ENCODE measurements at places on chromosomes 3 and 15. TPM values are rescaled to one million over a fixed set of nuclear protein-coding genes. Genes with fewer than 3 reads are reported as not detected.
A peak's percentile ranks its signal among the peaks of the same experiment; 100 is the strongest.

GRCh38 chr15:99729327-99729726, 3.9 kb downstream of the LYSMD4 start:
- no peak for DNase-seq

DNA sequence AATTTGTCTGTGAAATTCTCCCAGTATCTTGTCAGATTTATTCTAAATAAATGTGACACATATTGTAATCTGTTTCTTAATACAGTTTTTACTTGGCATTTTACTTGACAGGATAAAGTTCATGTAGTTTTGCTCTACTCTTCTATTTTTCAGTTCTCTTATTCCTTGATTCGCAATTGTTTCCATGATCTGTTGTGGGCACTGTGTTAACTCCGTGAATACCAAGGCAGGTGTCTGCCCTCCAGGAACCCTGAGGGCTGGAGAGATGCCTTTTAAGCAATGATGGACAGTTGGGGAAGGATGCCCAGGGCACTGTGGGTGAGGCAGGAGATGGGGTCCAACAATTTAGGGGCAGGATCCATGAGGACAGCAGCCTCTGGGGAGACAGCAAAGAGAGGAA, 3.1 kb downstream of the CLDN11 start:
- no peak for DNase-seq

DNA sequence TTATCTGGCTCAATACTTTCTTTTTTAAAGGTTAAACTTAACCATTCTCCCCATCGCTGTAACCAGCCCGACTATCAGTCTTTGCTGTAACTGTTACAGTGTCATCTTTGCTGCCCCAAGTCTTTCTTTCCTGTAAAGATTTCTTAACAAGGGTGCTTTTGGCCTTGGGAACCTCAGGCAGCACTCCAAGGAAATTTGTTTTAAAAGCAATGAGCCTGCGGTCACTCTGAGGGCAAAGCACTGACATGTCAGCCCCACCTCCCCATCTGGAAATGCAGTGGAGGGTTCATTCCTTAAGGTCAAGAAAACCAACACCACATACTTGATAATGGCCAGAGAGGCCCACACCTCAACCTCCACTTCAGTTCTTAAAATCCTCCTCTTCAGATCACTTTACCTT, 3.2 kb downstream of the TRANK1 start:
- DNase-seq, result peak; percentile 4

GRCh38 chr15:48175126-48175525, 3.0 kb downstream of the MYEF2 start:
- DNase-seq, result no peak

GRCh38 chr15:33737687-33738601, 230.4 kb upstream of the CHRM5 start:
- DNase-seq, result no peak

- DNase-seq, result no peak
These were observed 4.7 kb downstream of the NFKBIZ start for GRCh38 chr3:101853982-101854381.

DNA sequence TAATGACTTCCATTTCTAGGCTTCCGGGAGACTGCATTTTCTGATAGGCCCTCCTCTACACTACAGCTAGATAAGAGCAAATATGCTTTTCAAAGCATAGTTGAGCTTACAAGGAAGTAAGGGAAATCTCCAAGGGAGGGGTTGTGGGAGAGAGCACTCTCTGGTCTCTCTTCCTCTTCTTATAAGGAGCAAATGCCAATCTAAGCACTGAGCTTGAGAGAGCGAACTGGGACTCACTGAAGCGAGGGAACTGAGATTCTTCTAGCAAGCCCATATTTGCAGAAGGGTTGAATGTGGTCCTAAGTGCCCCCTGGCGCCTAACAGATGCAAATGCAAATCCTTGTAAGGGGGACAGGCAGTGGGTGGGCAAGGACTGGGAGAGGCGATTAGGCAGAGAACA, 164.8 kb downstream of the ERC2 start:
- no peak for DNase-seq

DNA sequence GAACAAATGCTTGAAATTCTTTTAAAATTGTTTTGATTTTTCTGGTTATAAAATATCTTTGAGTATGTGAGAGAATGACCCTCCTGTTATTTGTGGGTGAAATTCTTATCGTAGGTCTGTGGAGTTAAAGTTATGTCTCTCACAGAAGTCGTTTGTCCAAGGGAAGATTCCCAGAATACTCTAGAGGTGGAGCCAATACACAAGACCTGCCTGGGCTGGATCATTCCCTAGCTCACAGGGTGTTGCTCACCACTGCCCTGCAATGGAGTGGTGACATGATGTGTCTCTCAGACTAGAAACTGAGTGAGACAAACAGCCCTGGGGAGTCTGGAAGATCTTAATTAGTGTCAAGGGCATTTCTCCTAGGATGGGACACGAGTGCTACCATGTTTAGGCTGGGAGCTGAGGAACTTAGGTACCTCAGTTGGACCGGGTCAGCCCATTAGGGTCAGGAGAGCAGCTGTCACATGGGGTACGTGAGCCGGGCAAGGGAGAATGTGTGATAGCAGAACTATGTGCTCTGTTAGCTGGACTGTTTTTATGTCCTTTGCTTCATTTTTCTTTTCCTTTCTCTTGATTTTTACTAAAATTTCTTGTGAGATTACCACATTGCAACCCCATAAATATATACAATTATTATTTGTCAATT, 53.6 kb upstream of the MYO5C start:
- no peak for DNase-seq

DNA sequence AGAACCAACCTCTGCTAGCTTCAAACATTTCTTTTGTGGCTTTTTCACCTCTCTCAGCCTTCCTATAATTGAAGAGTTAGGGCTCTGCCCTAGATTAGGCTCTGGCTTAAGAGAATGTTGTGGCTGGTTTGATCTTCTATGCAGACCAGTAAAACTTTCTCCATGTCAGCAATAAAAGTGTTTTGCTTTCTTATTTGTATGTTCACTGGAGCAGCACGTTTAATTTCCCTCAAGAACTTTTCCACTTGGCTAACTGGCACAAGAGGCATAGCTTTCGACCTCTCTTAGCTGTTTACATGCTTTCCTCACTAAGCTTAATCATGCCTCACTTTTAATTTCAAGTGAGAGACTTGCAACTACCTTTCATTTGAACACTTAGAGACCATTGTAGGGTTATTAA, 964.7 kb downstream of the ROBO2 start:
- no peak for DNase-seq

DNA sequence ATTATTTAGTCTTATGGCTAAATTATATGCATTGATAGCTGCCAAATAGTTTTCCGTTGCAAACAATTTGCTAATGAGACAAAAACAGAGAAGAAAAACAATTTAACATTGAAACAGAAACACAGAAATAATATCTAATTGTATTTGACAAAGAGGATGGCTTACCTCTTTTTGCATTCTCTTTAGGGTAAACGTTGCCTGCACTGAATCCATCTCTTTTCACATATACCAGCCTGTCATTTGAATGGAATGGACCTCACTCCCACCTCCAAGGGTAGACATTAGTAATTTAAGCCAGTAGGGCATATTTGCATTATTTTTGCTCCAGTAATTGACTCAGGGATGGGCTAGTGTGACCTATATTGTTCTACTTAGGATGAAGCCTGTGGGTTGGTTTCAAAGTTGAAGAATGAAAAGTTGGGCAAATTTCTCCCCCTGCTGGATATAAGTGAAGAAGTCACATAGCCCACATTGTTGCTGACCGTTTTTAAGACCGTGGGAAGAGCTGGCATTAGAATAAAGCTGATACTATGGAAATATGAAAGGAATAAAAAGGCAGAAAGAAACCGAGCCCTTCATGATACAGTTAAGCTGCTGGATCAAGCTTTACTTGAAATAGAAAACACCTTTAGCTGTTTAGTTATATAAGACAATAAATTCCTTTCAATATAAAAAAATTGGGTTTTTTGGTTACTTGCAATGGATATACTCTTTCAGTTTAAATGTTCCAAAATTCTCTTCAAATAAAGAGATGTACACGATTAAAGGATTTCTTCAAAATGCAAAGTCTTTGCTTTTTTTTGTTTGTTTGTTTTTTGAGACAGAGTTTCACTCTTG, 26.9 kb downstream of the PIERCE2 start:
- no peak for DNase-seq

GRCh38 chr15:74793135-74794028, 11.5 kb downstream of the CSK start:
- peak; percentile 50 for DNase-seq

GRCh38 chr3:37955918-37956707, 34.5 kb upstream of the VILL start:
- DNase-seq, result no peak

- DNase-seq, result no peak
These were observed 14.8 kb downstream of the KLHL6 start for GRCh38 chr3:183540501-183541234.

DNA sequence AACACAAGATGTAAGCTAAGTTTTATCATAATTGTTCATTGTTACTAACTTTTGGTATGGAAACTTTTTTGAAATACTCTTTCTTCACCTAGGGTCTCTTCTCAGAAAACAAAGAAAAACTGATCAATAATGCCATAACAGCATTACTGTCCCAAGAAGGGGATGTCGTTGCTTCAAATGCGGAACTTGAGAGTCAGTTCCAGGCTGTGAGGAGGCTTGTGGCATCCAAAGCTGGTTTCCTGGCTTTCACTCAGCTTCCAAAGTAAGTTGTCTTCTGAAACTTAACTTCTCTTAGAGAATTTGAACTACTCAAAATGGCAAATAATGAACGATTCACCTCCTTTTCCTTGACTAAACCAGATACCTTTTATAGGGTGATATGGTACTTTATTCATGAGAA, 39.3 kb downstream of the DNAJC13 start:
- DNase-seq, result no peak

GRCh38 chr3:155232605-155233004, 60.9 kb downstream of the STRIT1 start:
- peak; percentile 84 for DNase-seq

DNA sequence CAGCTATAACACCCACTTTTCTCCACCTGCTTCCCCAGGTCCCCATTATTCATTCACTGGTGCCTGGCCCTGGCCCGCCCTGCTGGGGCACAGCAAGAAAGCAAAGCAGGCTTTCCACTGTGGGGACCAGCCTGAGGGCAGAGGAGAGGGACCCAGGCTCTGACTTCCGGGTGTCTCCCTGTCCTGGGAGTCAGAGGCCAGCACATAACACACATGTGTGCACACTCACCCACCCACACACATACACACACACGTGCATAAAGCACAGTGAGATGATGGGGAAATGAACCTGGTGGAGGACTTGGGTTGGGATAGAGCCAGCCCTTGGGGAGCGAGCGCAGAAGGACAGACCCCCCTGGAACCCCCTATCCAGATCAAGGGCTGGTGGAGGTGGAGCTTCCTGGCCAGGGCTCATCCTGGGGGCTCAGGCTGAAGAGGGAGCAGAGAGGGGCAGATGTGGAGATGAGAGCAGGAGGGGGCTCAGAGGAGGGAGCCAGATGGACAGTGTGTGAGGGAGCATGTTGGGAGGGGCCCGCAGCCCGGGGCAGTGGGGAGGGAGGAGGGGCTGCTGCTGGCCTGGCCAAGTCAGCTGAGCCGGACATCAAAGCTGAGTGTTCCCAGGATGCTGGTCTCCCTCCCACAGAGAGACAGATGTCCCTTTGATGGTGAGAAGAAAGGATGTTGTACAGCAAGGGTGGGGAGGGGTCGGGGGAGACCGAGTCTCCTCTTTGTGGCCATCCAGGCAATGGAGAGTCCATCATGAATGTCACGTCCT, 78.2 kb downstream of the LINGO1 start:
- DNase-seq, result no peak

- no peak for DNase-seq
These were observed 27.9 kb upstream of the PRR23E start for GRCh38 chr3:127165036-127165435.

GRCh38 chr3:125043599-125044151, 12.1 kb downstream of the HEG1 start:
- DNase-seq, result no peak

GRCh38 chr3:65005486-65005885, 317.7 kb upstream of the ADAMTS9 start:
- no peak for DNase-seq

DNA sequence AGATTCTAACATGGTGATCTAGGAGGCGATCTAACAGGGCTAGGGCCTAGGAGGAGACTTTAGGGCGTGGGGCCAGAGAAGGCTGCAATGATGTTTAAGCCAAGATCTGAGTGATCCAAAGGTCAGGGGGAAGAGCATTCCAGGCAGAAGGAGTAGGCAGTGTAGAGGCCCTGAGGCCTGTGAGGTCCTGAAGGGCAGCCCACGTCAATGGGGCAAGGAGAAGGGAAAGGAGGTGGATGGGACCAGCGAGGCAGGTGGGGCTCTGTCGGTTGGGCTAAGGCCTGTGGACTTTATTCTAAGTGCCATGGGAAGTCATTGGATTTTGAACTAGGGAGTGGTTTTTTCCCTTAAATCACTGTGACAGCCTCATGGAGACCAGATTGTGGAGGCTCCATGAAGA, 10.2 kb upstream of the DNAH1 start:
- DNase-seq, result no peak

DNA sequence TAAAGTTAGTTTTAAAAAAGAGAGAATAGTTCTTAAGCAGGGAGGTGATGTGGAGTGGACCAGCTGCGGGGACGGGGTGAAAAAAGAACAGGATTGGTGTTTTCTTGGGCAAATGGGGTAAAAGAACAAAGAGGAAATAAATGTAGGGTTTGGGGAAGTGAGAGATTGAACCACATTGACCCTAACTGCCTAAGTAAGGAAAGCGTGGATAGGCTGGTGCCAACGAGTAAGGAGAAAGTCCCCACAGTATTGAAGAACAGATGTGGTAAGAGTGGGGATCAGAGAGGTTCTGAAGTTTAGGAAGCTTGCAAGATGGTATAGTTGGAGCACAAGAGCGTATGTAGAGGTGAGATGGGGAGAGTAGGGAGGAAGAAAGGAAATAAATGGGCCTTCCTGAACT, 17.0 kb downstream of the IREB2 start:
- DNase-seq, result no peak

GRCh38 chr3:55243678-55244077, 243.4 kb downstream of the WNT5A start:
- DNase-seq, result no peak

DNA sequence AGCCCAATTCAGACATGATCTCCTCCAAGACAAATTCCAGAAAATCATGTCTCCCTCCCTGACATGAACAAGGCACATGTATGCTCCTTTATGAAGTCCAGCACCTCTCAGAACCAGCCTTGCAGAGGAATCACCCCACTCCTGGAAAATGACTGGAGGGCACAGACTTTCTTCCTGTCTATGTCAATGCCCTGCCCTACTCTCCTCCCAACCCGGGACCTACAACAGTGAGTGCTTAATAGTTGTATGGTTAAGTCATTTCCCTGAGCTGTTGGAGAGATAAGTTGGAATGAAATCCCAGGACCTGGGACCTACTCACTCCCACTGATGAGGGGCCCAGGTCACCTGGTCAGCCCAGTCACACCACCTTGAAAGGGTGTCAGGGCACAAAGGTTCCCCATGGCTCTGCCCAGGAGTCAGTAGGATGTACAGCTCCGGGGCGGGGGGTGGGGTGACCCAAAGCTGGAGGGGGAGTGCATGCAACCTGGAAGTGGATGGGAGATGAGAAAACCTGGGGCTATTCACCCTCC, 80.1 kb upstream of the HERC1 start:
- no peak for DNase-seq

- no peak for DNase-seq
These were observed 26.6 kb upstream of the ACAN start for GRCh38 chr15:88776646-88777045.

- DNase-seq, result no peak
These were observed 30.0 kb upstream of the SLC2A2 start for GRCh38 chr3:171056528-171056927.

MED12L gene
- not detected for total RNA-seq

GOLGA6D gene
- not detected for total RNA-seq

CSNK1G1 gene
- 12.7 TPM for total RNA-seq

ZKSCAN7 gene
- total RNA-seq, result not detected

PAQR9 gene
- total RNA-seq, result 2.5 TPM

HTR3E gene
- not detected for total RNA-seq

BOC gene
- total RNA-seq, result 3.9 TPM

UNC13C gene
- total RNA-seq, result not detected

PCOLCE2 gene
- 205 TPM for total RNA-seq

GOLGA8B gene
- 54.0 TPM for total RNA-seq

All from MG63 (cell line).